ENCODE measurements at places on chromosomes 5 and 9.
A peak's percentile ranks its signal among the peaks of the same experiment; 100 is the strongest.

DNA sequence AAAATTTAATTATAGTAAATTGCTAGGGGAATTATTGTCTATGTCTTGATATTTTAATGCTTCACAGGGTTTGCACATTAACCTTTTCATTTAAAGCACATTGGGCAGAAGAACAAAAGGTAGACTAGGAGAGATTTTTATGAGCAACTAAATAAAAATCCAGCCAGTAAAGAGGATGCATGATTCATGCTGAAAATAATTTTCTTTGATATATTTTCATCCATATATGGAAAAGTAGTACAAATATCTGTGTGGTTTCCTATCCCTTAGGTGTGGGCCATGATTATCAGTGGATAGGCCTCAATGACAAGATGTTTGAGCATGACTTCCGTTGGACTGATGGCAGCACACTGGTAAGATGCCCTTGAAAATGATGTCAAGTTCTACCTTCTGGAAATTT, 83.1 kb downstream of the VCAN start:
- peak; percentile 27 for DNase-seq

- DNase-seq = peak; percentile 29
Observed at GRCh38 chr9:26159575-26160392, 481.5 kb upstream of the TUSC1 start.

GRCh38 chr9:111812337-111812736, 17.6 kb upstream of the SHOC1 start:
- DNase-seq = no peak

GRCh38 chr5:58075907-58076306, 384.0 kb downstream of the PLK2 start:
- no peak for DNase-seq

Measured in RPMI7951 (cell line).